ENCODE measurements at places on chromosomes 7 and 10. TPM values are rescaled to one million over a fixed set of nuclear protein-coding genes. Genes with fewer than 3 reads are reported as not detected.

DNA sequence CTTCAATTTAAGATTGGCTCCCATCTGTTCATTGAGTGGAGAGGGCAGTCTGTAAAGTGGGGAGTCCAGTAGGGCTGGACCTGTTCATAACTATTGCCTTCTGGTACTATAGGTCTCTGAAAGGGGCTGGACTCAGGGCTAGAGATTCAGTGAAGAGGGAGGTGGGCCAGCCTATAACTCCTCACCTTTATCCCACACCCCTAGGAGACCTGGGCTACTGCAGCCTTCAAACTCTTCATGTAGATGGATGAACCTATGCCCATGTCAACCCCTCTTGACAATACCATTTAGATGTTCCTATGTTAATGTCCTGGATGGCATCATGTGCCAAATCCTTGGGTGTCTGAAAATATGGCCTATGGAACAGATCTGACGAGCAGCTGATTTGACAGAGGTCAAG, 22.0 kb downstream of the MBL2 start:
- no peak for DNase-seq

The LRRN3 gene
- polyA plus RNA-seq = 7.1 TPM

DNA sequence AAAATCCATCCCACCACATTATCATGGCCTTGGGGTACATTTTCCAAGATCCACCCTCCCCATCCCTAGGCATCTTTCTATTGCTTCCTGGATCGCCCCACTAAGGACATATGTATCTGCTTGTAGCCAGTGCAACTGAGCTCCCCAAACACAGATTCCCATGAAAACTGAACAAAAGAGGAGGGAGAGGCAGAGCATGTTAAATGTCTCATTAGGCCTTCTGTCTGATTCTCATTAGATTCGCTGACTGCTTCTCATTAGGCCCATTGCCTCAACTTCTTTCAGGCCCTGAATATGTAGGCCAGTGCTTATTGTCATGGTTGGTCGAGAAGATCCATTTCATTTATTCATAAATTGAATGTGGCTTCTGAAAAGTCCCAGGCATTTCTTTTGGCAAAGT, 698.9 kb downstream of the INHBA start:
- no peak for DNase-seq

DNA sequence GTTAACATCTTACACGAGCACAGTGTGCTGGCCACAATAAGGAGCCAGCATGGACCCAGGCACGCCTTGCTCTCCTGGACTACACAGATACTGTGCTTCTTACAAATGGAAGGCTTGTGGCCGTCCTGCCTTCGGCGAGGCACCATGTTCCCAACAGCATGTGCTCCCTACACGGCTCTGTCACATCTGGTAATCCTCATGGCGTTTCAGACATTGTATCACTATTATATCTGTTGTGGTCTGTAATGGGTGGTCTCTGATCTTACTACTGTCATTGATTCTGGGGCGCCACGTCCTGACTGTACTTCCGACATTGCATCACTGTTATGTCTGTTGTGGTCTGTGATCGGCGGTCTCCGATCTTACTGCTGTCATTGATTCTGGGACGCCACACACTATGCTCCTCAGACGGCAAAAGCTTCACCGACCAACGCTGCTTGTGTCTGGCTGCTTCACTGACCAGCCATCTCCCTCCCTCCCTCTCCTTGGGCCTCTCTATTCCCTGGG, 195.4 kb downstream of the MAD1L1 start:
- DNase-seq = no peak

DNA sequence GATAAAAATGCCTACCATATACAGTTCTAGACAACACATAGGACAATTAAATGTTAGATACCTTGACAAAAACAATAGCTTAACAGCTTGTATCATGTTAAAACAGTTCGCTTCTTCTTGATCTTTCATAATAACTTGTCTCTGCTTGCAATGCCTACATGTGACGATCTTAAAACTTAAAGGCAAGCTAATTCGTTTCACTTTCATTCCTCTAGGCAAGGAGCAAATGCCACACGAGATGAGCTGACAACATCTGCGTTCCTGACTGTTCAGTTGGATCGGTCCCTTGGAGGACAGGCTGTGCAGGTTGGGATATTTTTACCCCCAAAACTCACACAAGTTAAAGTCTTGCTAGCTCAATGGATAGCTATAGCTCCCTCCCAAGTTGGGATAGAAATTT, 51.6 kb upstream of the ARL4A start:
- no peak for DNase-seq

Data from large intestine (tissue), 12 donors.